ENCODE measurements at places on chromosomes 7 and 10.

DNA sequence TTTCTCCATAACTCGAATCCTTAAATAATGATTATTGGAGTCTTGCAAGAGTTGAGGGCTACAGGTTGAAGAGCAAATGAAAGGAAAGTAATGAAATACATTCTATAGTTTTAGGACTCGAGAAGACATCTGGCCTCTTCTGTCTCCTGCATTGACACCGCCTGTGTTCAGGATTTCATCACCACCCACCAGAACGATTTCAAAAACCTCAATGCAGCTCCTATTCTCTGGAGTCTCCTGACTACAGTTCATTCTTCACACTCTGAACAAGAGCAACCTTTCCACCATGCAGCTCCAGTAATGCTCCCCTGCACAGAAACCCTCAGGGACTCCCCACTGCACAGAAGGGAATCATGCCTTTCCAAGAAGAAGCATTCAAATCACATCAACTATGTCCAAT lies 5.5 kb downstream of the IL15RA start:
- DNase-seq = peak; percentile 41

DNA sequence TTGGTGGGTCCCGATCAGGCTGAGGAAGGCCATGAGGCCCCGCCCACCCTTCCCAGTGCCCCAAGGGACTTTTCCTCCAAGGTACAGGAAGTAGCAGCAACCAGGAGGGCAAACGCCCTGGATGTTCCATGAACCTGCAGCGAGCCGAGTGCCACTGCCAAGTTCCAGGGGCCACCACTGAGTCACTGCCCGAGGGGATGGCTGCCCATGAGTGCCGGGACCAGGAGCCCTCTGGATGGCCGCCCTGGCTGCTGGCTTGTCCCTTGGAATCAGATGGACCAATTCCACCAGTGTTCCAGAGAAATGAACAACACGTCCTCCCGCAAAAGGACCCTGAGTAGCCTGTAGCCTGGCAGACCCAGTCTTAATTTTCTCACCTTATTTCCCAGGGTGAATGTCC lies 74.2 kb downstream of the ZRANB1 start:
- DNase-seq = no peak

DNA sequence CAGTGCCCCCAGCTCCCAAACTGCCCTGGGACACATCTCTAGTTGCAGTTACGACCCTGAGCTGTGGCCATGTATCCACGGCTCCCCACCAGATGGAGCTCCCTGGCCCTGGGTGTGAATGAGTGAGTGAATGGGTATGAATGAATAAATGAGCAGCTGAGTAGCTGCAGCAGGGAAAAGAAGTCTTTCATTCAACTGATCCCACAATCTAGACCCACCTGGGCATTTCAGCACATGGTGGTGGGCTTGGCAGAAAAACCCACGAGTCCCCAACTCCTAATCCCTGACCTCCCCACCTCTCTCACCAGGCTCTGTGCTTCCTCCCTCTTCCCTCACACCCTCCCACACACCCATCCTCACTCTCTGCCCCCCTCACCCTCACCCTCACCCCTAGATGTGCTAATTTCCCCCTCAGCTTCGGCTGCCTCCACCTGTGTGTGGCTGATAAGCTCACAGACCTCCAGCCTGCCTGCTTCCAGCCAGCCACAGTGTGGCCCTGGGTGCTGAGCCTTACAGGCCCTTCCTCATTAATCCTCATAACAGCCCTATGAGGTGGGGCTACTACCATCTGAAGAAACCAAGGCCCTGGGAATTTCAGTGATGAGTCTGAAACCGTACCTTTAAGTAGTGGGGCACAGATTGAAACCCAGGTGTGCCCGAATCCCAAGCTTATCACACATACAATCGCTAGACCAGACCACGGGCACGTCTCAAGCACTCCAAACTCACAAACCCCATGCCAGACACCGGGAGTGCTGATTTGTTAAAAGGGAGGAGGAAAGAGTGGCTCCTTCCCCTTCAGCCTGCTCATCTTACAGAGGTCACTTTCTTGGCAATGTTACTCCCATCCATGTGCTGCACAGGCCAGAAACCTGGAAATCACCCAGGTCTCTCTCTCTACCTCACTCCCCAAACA lies 2.2 kb upstream of the ATP6V1F start:
- peak; percentile 90 for DNase-seq

DNA sequence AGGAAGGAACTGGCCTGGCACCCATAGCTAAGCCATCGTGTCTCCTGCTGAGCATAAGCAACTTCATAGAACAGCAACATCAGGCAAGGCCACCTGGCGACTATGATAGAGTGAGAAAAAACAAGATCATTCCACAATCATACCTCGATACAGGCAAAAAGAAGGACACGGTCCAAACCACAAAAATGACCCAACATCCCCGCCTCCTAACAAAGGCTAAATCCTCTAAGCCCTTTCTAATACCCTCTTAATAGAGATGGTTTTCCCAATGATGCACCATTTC lies 40.2 kb upstream of the SVOPL start:
- no peak for DNase-seq

DNA sequence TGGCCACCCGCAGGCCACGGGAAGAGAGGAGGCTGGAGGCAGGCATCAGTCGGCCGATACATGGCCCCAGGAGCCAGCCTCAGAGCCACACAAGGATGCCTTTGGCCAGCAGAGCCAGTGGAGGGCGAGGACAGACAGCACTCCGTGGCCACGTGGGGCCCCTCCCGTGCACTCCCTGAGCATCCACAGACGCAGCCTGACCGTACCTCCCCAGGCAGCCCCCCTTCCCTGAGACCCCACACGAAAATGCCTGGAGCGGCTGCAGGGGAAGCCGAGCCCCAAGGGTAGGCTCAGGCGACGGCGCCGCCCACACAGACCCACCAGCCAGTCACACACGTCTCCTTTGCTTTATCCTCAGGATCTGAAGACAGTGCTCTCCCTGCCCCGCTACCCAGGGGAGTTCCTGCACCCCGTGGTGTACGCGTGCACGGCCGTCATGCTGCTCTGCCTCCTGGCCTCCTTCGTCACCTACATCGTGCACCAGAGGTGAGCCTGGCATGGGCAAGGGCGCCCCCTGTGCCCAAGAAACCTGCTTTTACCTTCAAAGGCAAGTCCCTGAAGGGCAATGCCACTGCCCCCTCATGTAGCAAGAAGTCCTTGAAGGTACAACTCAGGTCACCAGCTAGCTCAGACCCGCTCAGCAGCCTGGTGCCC lies 9.0 kb downstream of the ADGRA1 start:
- DNase-seq = peak; percentile 36

DNA sequence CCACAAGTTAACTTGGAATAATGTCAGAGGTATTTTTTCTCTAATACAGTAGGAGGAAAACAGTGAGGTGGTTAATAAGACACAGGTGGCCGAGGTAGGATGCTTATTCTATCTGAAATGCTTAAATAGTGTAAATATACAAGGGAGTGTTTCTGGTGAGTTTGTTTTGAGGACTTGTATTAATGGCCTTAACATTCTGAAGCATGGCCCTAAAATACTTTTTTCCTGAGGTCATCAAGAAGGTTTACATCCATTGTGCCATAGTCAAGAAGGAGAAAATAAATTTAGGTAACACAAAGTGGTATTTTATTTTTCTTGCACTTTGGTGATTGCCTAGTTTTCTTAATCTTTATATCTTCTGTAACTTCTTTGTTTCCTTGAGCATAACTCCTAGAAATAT lies 18.8 kb downstream of the GNAI1 start:
- no peak for DNase-seq

DNA sequence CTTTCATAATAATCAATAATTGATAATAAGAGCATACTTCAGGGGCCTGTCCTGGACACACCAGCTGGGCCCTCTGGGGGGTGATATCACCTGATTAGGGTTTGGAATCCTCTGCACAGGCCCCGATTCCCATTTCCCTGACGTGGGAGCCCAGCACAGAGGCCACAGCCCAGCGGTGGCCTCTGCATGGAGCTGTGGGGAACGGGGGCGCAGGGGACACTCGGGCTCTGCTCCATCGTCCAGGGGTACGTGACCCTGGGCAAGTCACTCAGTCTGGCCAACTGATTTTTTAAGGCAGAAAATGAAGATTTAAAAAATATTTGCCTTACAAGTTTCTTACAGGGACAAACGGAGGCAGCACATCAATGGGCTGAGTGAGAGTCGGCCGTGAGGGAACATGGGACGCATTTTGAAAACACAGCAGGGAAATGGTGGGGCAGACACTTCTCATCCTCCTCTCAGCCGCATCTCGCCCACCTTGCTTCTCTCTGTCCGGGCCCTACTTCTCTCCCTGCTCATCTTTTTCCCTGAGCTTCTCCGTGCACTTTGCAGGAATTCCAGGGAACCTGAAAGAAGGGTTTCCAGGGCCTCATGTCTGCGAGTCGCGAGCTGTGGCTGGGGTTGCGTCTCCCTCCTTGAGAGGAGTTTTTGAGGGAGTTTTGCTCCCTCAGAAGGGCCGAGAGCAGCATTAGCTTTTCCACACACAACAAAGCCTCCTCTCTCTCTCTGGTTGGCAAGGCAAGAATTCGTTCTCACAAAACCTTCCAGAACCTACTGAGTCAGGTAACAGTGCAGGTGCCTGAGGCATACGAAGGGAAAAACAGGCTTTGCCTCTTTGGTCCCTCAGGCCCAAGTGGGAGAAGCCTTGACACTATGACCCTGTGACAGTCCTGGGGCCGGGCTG lies 312.0 kb downstream of the WDR37 start:
- DNase-seq = no peak

DNA sequence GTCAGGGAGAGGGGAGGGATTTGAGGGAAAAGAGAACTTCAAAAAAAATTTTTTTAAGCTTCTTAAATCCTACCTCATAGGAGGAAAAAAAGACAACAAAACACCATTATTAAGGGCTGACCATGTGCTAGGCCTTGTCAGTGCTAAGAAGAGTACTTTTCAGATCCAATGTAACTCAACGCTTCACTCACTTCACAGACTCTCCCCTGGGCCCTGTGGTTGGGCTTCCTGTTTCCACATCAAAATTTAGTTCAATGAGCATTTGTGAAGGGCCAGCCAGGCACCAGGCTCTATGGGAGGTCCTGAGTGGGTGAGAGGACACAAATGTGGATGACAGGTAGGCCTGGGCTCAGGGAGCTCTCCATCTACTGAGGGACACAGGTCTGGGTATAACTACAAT lies 249.8 kb downstream of the PTEN start:
- peak; percentile 52 for DNase-seq

DNA sequence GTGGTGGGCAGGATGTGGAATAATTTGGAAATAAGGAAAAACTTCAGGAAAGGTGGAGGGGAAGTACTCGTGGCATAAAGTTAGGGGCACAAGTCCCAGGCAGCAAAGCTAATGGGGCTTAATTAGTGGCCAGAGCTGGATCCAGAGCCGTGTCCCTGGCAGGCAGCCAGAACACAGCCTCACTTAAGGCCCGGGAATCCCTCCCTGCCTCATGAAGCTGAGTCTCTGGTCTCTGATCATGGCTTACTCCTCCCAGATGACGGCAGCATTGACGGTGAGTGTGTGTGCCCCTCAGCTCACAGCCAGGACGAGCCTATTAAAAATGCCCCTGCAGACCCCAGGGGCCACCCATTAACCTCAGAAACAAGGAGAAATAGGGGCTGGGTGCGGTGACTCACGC lies 48.2 kb upstream of the NPTX2 start:
- no peak for DNase-seq

GRCh38 chr10:17918187-17918903 lies 33.4 kb upstream of the SLC39A12 start:
- DNase-seq = no peak

- DNase-seq = peak; percentile 85
These were observed 4.9 kb downstream of the TMEM270 start for GRCh38 chr7:73865738-73866445.

- DNase-seq = peak; percentile 57
These were observed 113.4 kb downstream of the ST7 start for GRCh38 chr7:117066668-117067067.

DNA sequence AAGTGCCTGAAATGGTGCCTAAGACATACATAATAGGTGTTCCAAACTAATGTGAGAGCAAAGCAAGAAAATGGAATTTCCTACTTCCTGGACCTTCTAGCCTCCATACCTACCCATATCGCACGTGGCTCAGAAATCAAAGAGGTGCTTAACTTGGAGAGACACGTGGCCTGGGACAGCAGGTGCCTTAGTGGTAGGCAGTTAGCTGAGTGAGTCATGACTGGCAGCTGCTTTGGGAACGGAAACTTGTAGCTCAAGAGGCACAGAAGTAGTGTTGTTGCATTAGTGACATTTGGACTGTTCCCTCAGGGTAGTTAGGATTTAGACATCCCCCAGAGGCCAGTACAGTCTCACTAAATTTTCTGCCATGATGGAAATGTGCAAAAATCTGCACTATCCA lies 12.0 kb upstream of the BMPER start:
- DNase-seq = no peak

DNA sequence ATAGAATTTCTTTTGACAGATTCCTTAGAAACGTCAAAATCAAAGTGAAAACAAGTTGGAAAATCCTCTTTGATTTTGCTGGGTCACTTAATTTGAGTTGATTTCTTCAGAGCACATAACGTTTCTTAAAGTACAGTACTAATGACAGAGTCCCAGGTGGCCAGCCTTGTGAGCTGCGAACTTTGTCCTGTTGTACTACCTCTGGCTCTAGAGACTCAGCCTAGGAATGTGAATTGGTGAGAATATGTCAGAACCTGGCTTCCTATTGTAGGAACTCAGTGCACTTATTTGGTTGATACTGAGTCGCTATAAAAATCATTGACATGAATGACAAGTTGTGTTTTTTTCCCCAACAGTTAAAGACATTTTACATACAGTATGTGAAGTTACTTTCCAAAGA lies 20.2 kb downstream of the SDK1 start:
- DNase-seq = no peak

GRCh38 chr10:47372726-47373125 lies 11.4 kb downstream of the ZNF488 start:
- peak; percentile 6 for DNase-seq

DNA sequence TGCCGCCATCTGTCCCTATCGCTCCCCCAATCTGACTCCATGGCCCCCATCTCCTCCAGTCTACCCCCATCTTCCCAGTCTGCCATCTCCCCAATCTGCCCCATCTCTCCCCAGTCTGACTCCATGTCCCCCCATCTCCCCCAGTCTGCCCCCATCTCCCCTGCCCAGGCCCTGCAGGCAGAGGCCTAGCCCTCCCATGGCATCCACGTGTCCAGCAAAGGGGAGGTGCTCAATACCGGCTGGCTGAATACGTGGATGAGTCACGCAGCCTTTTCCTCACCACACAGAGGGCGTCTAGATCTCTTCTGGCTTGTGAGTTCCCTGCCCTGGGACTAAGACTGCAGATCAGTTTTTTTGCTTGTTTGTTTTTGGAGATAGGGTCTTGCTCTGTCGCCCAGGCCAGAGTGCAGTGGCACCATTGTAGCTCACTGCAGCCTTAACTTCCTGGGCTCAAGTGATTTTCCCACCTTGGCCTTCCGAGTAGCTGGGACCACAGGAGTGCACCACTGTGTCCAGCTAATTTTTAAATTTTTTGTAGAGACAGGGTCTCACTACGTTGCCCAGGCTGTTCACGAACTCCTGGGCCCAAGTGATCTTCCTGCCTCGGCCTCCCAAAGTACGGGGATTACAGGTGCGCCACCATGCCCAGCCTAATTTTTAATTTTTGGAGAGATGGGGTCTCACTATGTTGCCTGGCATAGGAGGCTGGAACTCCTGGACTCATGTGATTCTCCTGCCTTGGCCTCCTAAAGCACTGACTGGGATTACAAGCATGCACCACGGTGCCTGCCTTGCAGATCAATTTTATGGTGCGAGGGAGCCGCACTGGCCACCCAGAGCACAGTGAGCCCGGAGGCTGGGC lies 15.3 kb upstream of the GPR146 start:
- DNase-seq = peak; percentile 95

GRCh38 chr10:18240185-18240882 lies 100.1 kb downstream of the CACNB2 start:
- no peak for DNase-seq

- DNase-seq = no peak
These were observed 3.5 kb downstream of the ZP3 start for GRCh38 chr7:76428149-76428823.

GRCh38 chr10:132574783-132575319 lies 37.3 kb downstream of the INPP5A start:
- DNase-seq = peak; percentile 67
